Fibroblast of villous mesenchyme (primary cell): ENCODE measurements at places on chromosomes 12 and 14.

GRCh38 chr14:69242311-69243224 lies 17.4 kb upstream of the GALNT16 start:
- DNase-seq: peak; percentile 77

DNA sequence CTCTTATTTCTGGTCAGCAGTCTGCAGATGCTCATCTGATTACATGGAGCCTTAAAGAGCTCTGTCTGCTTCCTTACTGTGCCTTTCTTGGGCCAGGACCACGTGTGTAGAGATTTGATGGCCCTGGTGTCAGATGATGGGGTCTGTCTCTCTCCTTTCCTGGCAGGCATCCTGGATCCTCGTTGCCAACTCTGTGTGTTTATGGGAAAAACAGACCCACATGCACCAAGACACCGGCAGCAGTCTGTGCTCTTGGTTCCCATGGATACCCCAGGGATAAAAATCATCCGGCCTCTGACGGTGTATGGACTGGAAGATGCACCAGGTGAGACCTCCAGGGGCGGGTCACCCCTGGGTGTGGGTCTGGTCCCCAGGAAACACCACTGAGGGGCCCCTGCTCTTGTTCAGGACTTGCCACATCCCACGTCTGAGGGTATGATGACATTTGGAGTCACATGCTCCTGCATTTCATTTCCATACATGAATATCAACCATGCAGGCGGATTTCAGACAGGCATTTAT lies 18.5 kb upstream of the ALDH2 start:
- no peak for DNase-seq

GRCh38 chr12:7146228-7146627 lies 16.1 kb downstream of the CLSTN3 start:
- DNase-seq: no peak

DNA sequence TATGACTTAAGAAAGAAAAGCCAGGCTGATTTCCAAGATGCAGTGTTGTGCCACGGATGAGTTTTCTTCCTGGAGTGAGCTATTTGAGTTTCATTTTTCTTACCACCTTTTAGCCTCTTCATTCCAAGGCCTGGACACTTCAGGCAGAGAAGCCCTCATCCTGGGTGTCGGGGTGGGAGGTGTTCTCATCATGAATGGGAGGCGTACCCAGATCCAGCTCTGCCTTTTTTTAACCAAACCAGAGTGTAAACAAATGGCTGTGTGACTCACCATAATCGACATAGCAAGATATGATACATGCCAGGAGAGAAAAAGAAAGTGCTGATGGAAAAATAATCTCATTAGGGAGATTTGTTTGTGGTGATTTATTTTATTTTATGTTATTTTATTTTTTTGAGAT lies 79.9 kb downstream of the ARF6 start:
- DNase-seq: peak; percentile 94

GRCh38 chr12:93913845-93914244 lies 234.5 kb upstream of the PLXNC1 start:
- peak; percentile 44 for DNase-seq

DNA sequence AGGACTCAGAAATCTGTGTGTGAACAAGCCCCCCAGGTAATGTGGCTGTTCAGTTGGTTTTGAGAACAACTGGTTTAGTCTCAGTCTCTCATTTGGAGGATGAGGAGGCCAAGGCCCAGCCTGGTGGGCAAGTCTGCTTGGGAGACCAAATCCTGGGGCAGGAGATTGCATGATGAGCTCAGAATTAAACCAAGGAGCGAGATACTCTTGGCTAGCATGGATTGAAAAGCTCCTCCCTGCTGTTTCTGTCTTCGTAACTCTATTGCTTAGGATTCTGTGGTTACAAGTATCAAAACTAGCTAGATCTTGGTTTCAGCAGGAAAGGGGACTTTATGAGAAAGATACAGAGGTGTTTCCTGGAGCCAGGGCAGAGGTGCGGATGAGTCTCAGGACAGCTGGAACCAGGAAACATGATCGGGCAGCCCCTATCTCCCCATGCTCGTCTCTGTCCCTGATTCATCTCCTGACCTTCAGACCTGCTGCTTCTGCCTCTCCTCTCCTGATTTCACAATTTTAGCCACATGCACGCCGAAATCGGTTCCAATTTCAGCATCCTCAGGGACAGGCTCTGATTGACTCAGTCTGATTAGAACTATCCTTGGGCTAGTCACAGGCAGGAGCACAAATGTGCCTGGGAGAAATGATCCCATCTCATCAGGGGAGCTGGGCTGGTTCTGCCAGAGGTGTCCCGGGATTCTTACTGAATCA lies 40.2 kb upstream of the RIN3 start:
- peak; percentile 87 for DNase-seq

- peak; percentile 88 for DNase-seq
These were observed 95.0 kb downstream of the LMNTD1 start for GRCh38 chr12:25458047-25458552.

DNA sequence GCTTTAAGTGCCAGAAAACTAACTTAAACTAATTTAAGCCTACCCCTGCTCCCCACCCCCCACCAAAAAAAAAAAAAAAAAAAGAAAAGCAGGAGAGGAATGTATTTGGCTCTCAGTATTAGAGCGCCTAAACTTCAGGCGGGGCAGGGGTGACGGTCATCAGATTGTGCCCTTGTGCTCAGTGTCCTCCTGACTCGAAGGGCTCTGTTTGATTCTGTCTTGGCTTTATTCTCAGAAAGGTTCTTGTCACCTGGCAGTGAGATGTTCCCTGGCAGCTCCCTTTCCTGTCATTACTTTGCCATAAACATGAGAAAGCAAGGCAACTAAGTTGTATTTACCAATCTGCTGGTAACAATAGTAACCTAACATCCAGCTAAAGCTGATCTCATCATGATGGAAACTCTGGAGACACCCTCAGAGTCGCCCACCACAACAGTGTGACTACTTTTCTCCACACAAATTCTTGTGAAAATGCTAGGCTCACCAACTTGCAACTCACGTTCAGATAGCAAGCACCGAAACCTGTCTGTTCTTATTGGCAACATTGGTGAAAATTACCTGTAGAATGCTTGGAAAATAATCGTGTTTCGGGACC lies 39.0 kb upstream of the WNK1 start:
- no peak for DNase-seq

DNA sequence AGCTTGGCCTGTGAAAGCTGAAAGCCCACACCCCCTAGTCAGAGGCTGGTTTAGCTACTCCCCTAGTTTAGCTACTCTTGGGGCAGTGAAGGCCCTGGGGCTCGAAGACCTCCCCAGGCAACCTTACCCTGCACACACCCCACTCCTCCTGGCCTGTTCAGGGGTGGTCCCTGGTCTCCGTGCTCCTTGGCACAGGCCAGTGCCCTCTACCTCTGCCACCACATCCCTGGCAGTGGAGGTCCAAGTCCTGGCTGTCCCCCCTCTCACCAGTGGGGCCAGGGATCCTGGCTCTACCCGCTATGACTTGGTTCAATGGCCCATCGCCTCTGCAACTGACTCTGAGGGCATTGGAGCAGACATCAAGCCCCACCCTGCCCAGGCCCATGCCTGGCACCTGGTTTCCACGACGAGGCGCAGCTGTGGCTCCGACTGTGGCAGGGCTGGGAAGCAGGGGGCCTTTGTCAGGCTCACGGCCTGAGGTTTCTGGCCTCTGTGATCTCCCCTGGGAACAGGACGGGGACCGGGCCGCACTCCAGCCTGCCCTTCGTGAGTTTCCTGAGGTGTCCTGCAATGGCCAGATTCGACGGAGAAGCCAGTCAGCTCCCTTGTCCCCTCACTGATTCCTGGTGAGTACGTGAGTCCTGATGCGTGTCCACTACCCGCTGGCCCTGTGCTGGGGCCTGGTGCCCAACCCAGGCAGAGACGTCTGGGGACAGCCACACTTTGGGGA lies 5.7 kb downstream of the TMEM121 start:
- no peak for DNase-seq
